AG04449 (cell line): ENCODE measurements at places on chromosomes 12 and 14.

GRCh38 chr14:55124774-55125386, 4.2 kb upstream of the LGALS3 start:
- no peak for DNase-seq

DNA sequence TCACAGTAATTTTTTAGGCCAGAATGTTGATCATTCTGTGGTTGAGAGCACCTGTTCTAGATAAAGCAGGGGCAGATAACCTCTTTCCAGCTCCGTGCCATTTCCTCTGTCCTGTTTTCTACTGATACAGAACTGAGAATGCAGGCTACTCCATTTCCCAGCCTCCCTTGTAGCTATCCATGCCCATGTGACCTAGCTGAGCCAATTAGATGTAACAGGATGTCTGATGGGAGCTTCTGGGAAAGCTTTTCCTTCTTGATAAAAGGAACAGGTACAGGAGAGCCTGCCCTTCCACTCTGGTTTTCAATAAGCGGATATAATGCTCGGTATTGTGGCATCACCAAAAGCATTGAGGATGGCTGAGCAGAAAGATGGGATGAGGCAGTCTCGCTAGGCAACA, 54.2 kb downstream of the LRRC74A start:
- no peak for DNase-seq

DNA sequence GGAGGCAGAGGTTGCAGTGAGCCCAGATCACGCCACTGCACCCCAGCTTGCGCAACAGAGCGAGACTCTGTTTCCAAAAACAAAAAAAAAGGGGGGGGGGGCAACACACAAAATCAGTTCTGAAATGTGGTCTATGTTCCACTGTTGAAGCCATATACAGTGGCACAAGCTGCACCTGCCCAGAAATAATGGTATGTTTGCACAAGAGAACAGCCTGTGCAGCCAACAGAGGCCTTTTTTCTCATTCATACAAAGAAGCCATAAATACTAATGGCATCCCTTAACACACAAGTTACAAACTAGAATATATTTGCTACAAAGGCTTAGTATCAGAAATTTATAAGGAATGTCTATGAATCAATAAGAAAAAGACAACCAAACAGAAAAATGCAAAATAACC, 37.1 kb downstream of the ITPR2 start:
- no peak for DNase-seq

GRCh38 chr14:54774824-54775223, 127.8 kb downstream of the GCH1 start:
- no peak for DNase-seq

GRCh38 chr14:96269359-96269710, 13.3 kb downstream of the BDKRB1 start:
- DNase-seq = no peak

GRCh38 chr12:67453191-67453590, 184.0 kb downstream of the CAND1 start:
- DNase-seq = no peak

DNA sequence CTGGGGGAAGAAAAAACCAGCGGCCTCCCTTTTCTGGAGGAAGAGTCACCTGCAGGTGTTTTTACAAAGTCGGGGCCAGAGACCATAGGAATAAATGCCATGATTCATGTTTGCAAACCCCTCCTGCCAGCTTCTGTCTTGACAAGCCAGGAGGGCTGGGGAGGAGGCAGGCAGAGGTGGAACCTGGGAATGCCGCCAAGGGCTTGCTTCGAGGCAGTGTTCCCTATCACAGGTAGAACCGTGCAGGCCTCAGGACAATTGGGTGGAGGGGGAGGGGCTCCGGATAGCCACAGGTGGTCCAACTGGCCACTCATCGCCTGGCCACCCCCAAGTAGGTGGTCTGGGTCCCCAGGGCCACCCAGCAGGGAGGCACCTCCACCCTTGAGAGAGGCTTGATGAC, 14.2 kb upstream of the DLK1 start:
- no peak for DNase-seq

GRCh38 chr12:121579190-121579791, 1.5 kb downstream of the KDM2B start:
- no peak for DNase-seq

DNA sequence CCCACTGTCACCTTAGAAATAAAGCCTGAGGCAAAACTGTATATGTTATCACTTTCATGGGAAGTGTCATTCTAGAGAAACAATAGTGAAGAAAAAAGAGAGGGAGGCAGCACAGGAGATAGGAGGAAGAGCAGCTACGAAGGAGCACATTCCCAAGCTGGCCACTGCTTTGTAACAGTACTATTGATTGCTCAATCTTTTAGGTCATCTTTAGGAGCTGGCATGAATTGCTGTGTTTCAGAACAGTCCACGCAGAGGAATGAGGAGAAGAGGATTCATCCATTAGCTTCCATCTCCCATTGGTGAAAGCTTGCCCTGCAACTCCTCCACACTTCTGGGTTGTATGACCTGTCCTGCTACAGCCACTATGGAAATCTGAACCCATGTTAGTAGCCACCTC, 372.5 kb upstream of the DDHD1 start:
- no peak for DNase-seq

GRCh38 chr12:71276541-71276940, 118.7 kb upstream of the TSPAN8 start:
- DNase-seq = no peak

- peak; percentile 91 for DNase-seq
These were observed 318.4 kb downstream of the RAD51B start for GRCh38 chr14:68137704-68138619.

GRCh38 chr14:103510724-103511693, 11.6 kb downstream of the CKB start:
- no peak for DNase-seq

- DNase-seq = no peak
These were observed 381.1 kb downstream of the IPO8 start for GRCh38 chr12:30314506-30315100.

GRCh38 chr12:41228066-41228820, 40.1 kb downstream of the PDZRN4 start:
- no peak for DNase-seq

DNA sequence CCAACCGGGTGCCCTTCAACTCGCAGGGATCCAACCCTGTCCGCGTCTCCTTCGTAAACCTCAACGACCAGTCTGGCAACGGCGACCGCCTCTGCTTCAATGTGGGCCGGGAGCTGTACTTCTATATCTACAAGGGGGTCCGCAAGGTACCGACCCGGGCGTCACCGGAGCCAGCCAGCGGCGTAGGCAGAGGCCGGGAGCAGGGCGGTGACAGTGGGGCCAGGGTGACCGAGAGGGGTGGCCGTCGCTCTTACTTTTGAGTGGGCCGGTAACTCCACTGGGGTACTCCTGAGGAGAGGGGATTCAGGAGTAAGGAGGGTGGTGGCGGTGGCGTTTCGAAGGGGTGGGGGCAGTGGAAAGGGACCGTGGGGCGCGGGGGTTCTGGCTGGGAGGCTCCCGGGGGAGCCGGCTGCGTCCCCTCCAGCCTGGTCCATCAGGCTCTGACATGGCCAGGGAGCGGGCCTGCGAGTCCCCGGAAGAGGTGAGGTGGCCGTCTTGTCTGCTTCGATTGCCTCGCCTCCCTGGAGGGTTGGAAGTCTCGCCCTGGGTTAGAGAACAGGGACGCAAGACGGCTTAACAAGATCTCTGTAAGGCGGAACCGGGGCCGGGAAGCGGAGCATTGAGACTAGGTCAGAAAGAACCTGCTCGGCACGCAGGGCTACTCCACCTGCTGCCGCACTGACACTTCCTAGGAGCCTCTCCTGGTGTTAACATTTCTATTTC, 491 bp downstream of the WDR20 start:
- no peak for DNase-seq

DNA sequence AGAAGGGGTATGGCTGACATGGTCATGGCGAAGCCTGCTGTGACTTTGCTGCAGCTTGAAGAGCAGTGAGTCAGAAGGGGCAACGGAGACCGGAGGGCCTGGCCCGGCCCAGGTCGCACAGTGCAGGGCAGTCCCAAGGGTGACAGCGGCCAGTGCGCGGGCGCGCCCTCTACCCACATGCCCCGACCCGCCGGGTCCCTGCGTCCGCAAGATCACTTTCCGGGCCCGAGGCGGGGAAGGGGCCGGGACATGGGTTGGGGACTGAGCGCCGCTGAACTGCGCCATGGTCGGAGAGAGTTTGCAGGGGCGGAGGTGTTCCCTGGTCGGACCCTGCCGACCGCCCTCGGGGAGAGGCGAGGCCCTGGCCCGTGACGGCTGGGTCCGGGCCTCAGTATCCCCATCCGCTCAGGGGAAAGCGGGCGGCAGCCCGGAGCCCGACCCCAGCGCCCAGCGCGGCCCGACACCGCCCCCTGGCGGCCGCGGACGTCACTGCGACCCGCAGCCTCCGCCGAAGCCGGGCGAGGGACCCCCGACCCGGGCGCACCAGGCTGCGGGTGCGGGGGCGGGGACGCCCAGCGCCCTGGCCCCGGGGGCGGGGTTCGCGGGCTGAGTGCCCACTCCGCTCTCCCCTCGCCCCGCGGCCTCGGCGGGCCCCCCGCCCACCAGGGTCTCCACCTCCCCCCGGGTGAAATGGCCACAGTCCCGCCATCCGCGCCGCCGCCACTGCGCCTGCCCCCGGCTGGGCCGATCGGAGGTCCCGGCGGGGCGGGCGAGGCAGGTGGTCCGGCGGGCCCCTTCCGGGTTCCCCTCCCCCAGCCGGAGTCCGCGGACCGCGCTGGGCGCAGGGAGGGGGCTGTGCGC, 7.2 kb upstream of the ANKRD9 start:
- no peak for DNase-seq

- DNase-seq = no peak
These were observed 63.6 kb upstream of the SRSF5 start for GRCh38 chr14:69703047-69704039.

DNA sequence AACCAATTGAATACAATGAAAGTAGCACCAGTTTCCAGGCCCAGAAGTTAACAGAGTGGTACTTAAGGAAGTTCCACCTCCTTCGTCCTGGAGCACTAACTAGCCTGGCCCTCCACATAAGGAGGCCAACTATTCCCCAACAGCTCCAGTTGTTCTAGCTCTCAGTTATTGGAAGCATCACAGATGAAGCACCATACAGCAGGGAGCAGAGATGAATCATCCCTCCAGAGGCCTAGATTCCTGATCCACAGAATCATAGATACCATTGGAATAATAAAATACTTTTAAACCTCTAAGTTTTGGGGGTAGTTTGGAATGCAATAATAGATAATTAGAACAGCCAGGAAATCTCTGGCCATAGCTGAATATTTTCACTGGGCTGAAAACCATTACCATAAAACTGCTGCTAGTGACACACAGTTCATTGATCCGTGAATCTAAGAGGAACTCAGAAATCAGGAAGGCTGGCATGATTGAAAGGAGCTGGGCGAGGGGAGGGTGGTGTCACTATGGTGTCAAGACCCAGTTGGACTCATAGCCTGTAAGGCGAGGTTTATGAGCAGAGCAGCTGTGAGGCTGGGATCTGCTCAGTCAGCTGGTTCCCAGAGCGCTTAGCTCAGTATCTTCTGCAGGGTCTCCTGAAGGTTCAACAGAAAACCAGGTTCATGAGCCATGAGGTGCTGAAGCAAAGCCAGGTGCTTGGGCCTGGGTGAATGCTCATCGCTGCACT, 371.4 kb upstream of the TMTC1 start:
- no peak for DNase-seq

GRCh38 chr12:126233625-126234024, 1168.4 kb downstream of the AACS start:
- no peak for DNase-seq

- no peak for DNase-seq
These were observed 44.5 kb downstream of the PSMA6 start for GRCh38 chr14:35336494-35337268.

GRCh38 chr12:82350161-82350560, 8.0 kb downstream of the CCDC59 start:
- no peak for DNase-seq

- DNase-seq = no peak
These were observed 5.1 kb downstream of the ARHGDIB start for GRCh38 chr12:14956024-14956891.

DNA sequence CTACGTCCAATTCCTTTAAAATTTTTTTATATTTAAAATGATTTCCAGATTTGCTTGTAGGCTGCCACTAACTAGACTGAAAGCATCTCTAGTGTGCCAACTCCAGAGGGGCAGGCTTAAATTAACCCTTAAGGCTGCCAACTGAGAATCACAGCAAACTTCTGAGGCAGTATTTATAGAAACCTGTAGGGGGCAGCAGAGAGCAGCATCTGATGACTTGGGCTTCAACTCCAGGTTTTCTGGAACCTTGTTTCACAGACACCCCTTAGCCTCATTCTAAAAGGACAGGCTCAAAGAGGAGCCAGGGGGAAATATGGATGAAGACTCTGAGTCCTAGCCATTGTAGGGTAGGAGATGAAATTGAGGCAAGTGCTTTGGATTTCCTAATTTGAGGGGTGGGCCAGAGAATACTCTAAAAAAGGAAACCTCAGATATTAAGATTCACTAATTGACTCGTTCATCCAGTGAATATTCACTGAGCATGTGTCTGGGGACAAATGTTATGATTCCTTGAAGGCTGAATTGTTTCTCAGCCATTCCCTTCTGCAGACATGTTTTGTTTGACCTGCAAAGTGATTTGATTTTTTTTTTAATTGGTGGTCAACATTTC, 63.3 kb upstream of the HSPB8 start:
- DNase-seq = no peak

- no peak for DNase-seq
These were observed 32.3 kb downstream of the DRAM1 start for GRCh38 chr12:101909646-101910045.

GRCh38 chr14:91113829-91114078, at the start of gene DGLUCY:
DGLUCY (plus strand) TSS chr14:91114073; CDS start chr14:91160295, 46,222 bp downstream.
- DNase-seq = no peak

- no peak for DNase-seq
These were observed 89.7 kb downstream of the TMTC1 start for GRCh38 chr12:29694002-29694401.

DNA sequence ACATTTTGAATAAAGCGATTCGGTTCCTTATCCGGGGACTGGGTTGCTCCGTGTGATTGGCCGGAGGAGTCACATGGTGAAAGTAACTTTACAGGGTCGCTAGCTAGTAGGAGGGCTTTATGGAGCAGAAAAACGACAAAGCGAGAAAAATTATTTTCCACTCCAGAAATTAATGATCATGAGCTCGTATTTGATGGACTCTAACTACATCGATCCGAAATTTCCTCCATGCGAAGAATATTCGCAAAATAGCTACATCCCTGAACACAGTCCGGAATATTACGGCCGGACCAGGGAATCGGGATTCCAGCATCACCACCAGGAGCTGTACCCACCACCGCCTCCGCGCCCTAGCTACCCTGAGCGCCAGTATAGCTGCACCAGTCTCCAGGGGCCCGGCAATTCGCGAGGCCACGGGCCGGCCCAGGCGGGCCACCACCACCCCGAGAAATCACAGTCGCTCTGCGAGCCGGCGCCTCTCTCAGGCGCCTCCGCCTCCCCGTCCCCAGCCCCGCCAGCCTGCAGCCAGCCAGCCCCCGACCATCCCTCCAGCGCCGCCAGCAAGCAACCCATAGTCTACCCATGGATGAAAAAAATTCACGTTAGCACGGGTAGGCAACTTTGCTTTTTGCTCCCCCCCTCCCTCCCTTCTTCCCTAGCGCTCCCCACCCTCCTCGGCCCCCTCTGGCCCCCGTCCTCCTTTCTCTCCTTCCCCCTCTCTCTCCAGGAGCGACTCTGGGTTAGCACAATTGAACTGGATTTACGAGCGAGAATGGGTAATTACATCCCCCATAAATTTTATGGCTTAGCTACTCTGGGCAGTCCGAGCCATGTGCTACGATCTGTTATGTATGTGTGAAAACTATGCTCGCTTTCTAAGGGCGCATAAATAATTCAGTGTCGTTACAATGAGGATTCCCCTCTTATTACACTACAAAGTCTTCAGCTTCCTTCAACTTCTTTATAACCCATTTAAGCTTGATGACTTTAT, at the start of gene HOXC4:
HOXC4 (plus strand) TSS at position 85 of the 991 bp plus-strand sequence; CDS start at position 173, 88 bp downstream.
- DNase-seq = no peak
